ENCODE measurements at places on chromosomes 11 and 22.

- DNase-seq, result no peak
Observed at GRCh38 chr11:46616551-46617133, 385 bp downstream of the HARBI1 start.

GRCh38 chr11:3626250-3626960 lies 15.4 kb downstream of the ART5 start:
- no peak for DNase-seq

DNA sequence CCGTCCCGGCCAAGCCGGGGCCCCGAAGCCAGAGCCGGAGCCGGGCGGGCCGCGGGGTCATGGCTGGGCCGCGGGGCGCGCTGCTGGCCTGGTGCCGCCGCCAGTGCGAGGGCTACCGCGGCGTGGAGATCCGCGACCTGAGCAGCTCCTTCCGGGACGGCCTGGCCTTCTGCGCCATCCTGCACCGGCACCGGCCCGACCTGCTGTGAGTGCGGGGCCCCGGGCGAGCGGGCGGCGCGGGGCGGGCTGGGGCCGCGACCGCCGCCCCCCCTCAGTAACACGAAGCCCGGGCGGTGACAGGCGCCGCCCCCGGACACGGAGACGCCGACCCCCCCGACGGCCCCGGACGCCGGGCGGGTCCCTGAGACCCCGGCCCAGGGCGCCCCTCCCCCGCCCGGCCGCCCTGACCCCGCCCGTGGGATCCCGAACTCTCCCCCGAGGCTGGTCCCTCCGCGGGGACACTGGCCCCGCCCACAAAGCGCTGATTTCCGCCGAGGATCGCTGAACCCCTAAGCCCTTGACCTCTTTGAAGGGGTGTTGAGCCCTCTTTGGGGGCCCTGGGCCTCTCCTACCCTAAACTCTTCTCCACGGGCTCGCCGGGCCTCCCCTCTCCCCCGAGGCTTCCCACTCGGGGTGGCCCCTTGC lies 389 bp downstream of the MICALL1 start:
- no peak for DNase-seq

DNA sequence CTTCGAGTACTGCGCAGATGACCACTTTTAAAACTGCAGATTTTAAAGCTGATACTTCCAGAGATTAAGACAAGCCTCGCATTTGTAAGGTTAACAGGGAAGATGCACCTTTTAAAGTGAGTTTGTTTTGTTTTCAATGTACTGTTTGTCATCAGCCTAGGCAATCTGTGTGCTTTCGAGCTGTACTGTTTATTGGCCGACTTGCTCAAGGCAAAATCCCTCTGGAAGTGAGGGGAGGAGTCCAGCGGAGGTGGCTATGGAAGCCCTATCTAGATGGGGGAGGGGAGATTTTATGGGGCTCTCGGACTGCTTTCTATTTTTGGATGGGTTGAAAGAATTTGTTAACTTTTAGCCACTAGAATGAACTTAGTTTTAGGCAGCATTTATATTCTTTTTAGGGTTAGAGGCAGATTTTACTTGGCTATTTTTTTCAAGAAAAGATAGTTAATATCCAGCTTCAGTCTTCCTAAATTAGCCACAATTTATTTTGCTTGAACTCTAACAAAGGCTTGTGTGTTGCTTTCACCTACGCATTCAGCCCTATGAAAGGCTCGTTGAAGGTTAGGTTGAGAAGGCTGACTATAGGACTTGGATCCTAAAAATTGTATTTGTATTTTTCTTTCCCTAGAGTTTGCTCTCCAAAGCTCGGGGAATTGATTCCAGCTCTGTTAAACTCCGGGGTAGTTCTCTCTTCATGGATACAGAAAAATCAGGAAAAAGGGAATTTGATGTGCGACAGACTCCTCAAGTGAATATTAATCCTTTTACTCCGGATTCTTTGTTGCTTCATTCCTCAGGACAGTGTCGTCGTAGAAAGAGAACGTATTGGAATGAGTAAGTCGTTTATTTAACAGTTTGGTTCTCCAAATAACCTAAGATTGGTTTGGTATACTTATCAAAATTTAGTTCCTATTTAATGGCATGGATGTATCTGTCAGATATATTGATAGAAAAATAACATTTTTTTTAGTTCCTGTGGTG lies 2.1 kb downstream of the WEE1 start:
- peak; percentile 79 for DNase-seq

GRCh38 chr22:23380911-23381310 lies 199.2 kb downstream of the IGLL1 start:
- no peak for DNase-seq

Measured in fibroblast of upper back skin (primary cell).